ENCODE measurements at places on chromosomes 6 and 20. TPM values are rescaled to one million over a fixed set of nuclear protein-coding genes. Genes with fewer than 3 reads are reported as not detected.

DNA sequence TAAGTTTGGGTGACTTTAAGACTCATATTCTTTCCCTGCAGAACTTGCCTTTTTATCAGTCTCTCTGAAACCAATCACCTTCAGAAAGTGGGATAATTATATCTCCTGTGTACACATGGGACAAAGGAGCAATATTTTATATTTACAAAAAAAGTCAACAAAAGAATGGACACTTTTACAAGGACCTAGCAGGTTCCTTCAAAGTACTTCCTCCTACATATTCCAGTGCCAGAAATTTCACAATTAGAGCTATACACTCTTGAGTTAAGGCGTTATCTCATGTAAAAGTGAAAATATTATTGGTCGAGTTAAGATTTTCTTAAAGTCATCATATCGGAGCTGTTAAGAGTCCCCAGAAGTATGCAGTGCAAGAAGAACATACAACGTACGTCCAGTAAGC, 98.9 kb upstream of the MAFB start:
- no peak for ATAC-seq

GRCh38 chr6:83333500-83333899, 97.4 kb downstream of the ME1 start:
- no peak for ATAC-seq

DNA sequence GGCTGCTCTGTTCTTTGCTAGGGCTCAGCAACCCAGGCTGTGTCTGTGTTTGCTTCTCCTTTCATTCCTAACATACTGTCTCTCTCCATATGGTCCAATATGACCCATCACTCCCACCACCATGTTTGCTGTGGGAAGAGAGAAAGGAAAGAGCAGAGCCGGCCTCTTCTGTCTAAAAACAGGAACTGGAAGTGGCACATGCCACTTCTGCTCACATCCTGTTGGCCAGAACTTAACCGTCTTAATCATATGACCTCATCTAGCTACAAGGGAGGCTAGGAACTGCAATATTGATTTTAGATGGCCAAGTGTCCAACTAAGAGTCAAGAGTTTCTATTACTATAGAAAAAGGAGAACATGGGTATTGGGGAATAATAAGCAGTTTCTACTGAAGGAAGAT, 212.5 kb upstream of the CHD6 start:
- no peak for ATAC-seq

DNA sequence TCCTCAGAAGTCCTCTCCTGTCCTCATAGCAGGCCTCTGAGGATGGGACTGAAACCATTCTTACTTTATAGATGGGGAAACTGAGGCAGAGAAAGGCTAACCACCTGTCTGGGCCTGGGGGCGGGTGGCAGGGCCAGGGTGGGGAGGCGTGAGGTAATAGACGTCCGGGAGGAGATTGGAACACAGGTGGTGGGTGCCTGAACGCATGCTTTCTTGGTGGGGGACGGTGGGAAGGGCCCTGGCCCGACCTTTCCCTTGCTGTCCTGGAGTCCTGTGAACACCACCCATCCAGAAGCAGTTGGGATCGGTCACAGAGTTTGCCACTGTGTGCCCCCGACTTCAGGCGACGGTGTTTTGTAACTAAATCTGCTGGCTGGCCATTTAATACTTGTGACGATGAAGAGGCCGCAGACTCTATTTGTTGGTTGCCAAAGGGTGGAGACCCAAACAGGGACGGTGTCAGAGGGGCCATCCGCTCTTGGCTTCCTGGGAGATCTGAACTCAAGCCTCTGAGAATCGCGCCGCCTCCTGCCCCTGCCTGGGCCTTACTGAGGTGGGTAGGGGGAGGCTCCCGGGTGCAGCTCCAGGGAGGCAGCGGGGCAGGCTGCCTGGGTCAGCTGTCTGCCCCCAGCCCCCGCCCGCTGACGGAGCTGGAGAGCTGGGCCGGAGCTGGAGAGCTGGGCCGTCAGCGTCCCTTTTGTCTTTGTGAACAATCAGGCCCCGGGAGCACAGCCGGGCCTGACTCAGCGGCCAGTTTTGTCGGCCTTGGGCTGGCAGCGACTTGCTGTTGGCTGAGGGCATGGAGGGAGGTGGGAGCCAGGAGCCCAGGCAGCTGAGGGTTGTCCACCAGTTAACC, 4.1 kb downstream of the RBM38 start:
- ATAC-seq, result no peak

DNA sequence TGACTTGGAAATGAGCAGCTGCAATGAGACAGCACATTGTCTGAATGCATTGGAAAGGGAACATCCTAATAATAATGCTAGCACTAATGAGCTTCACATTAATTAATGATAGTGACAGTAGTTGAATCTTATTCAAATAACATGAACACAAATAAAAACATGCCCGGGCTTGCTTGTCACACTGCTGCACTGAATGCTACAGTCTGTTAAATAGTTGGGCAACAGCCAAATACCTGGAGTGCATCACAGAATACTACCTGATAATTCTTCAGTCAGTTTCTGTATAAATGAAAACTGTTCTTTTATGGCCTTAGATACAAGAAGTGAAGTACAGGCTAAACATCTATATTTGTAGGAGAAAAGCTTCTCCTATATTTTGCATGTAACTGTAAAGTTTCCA, 458.7 kb downstream of the RNF144B start:
- peak; percentile 56 for ATAC-seq

GRCh38 chr20:58847463-58847862, 3.2 kb downstream of the GNAS-AS1 start:
- no peak for ATAC-seq

DNA sequence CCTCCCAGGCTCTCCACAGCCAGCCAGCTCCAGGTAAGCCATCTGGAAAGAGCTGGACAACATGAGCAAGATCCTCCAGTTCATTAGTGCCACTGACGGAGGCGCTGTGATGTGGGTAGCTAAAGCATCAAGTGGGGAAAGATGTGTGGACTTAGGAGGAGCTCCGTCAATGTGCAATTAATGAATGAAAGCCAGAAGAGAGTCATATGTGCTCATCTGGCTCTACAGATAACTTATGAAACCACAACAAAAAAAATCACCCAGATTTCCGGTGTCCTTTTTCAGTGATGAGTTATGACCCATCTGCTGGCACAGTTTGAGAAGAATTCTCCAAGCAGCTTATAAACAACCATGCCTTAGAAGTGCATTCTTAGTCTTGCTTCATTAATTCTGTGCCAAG, 311.7 kb upstream of the PLCB4 start:
- no peak for ATAC-seq

GRCh38 chr6:157660414-157660813, 162.6 kb upstream of the SNX9 start:
- no peak for ATAC-seq

DNA sequence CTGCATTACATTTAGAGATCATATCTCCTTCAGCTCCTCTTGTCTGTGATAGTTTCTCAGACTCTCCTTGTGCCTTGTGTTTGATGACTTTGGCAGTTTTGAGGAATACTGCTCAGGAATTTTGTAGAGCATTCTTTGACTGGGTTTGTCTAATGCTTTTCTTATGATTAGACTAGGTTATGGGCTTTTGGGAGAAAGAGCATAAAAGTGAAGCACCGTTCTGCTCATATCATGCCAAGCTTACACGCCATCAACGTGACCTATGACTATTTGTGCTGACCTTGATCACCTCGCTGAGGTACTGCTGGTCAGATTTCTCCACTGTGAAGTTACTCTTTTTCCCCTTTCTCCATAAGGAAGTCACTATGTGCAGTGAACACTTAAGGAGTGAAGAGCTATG, 256.0 kb downstream of the LY86 start:
- no peak for ATAC-seq

- ATAC-seq, result no peak
These were observed 82.2 kb upstream of the DUSP22 start for GRCh38 chr6:210104-210456.

GRCh38 chr6:85344996-85345395, 104.9 kb upstream of the NT5E start:
- peak; percentile 79 for ATAC-seq

DNA sequence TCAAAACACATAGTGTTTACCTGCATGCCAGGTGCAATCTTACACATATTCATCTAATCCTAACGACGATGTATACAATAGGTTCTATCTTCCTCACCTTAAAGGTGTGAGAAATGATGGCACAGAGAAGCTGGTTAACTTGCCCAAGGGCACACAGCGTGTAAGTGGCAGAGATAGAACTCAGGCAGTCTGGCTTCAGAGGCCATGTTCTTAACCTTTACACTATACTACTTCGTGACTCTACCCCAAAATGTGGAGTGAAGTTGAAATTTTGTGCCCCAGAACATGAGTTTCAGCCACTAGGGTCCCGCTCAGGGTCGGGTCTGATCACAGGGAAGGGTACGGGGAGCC, 584 bp downstream of the VPS52 start:
- ATAC-seq, result peak; percentile 22

DNA sequence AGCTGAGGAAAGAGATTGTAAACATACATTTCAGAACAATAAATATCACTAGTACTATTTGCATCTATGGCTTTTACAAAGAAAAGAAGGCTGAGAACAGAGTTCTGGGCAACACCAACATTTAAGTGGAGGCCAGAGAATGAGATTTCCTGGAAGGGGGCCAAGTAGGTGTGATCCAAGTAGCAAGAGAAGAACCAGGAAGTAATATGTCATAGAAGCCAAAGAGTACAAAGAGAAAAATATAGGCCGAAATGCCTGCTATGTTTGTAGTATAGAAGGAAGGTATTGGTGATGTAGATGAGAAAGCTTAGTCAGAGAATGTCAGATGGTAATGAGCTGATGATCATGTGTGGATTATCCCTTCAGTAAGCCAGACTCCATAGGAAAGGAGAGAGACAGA, 94.5 kb downstream of the PERP start:
- peak; percentile 78 for ATAC-seq

DNA sequence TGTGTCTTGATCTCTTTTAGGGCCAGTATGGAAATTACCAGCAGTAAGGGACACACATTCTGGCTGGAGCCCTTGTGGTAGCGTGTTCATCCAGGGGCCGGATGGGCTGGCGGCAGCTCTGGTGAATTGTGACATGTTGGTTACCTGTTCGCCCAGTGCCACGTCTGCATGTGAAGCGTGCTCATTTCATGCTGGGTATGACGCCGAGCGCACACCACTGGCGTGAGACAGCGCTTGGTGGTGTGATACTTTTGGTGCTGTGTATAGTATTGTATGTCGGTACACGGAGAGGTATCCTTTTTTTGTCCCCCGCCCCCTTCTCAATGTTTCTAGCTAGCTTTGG, 3.7 kb upstream of the MTG2 start:
- no peak for ATAC-seq

- no peak for ATAC-seq
These were observed 637.6 kb upstream of the CHD6 start for GRCh38 chr20:42255821-42256220.

DNA sequence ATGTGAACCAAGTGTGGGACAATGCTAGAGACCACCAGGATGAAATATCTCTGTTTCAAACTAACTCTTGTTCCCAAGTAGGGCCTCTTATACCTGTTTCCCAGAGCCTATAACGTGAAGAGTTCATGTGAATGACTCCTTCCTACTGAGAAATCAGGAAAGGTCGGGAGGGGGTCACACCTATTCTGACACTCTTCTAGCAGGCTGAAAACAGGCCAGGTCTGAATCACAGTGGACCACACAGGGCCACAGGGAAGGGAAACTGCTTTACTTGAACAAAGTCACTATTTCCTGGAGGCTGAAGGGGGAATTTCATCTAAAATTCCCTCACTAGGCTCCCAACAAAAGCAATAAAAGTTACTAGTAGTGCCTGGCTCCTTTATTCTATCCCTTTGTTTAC, 88.4 kb upstream of the BMP2 start:
- peak; percentile 48 for ATAC-seq

DNA sequence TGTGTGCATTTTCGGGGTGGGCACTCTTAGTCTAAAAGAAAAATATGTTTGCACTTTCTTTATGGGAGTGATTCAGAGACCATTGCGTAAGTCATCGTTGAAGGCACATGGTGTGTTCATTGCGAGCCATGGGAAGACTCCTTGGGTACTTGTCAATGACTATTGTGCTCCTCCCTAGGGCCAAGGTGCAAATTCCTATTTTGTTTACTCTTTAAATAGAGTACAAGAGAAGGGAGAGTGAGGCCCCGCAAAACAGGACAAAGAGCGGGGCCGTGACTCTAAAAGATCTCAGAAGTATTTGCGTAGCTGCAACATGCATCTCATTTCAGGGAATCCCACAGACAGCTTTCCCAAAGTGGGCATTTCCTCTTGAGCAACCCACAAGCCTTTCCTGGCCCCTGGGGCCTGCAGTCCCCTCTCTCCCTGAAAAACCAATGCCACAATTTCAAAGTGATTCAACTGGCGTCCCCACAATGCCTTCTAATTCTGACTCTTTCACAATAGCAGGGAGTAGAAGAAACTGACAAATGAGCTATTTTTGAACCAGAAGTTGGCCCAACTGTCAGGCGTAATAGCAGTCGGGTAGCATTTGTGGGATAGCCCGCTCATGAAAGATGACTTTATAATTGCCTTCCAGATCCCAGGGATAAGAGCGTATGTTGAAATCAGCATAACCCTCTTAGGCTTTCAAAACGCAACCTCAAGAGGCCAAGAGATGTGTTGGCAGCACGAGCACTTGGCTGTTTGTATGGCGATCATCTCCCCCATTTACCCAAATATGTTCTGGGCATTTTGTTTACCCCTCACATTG, 277.9 kb upstream of the BMP2 start:
- ATAC-seq, result no peak

GRCh38 chr6:150719099-150719766, 119.5 kb downstream of the PLEKHG1 start:
- no peak for ATAC-seq

- ATAC-seq, result no peak
These were observed 189.6 kb downstream of the GJA10 start for GRCh38 chr6:90083891-90084290.

GNL1 gene
- 32.5 TPM for total RNA-seq

PRDM13 gene
- not detected for total RNA-seq

PPP1R16B gene
- total RNA-seq, result 2.3 TPM

PHACTR3 gene
- not detected for total RNA-seq

GRM1 gene
- not detected for total RNA-seq

AVP gene
- not detected for total RNA-seq

TSPO2 gene
- total RNA-seq, result not detected

ZNF133 gene
- total RNA-seq, result 7.1 TPM

TRIM31 gene
- total RNA-seq, result 0.20 TPM

SASH1 gene
- total RNA-seq, result 65.2 TPM

BEND3 gene
- 3.0 TPM for total RNA-seq
